ENCODE measurements at places on chromosomes 1 and 21.
A peak's percentile ranks its signal among the peaks of the same experiment; 100 is the strongest.

DNA sequence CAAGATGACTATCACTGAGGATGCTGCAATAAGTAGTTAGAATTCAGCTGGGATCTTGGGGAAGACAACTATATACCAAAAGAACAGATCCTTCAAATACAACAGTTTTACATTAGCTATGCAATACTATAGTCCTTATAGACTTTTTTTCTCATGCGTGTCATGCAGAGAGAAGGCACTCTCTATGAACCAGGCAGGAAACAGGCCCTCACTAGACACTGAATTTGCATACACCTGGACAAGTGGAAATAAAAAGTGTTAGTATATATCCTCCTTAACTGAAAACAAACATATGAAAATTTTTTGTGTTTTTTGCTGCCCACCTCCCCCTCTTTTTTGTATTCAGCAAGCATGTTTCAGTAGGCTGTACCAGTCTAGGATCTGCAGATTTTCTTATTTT, 29.9 kb downstream of the TMCO1 start:
- no peak for DNase-seq

DNA sequence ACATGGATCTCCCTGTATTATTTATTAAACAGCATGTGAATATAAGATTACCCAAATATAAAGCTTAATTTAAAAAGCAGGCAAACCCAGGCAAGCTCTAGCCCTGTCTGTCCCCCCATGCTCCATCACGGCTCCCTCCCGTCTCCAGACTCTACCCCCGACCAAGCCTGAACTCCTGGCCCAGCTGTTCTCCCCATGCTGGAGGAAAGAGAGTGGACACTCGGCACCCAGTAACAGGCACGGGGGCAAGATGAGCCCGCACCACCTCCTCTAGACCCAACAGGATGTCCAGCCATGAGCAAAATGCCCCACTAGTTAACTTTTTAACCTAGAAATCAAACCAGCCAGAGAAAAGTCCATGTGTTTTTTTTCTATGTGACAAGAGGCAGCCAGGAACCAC, 19.3 kb downstream of the SLC19A1 start:
- DNase-seq, result no peak

GRCh38 chr1:54846716-54847284, 40.2 kb downstream of the DHCR24 start:
- no peak for DNase-seq

- DNase-seq, result no peak
Observed at GRCh38 chr1:13893409-13893821, 193.4 kb downstream of the PRDM2 start.

DNA sequence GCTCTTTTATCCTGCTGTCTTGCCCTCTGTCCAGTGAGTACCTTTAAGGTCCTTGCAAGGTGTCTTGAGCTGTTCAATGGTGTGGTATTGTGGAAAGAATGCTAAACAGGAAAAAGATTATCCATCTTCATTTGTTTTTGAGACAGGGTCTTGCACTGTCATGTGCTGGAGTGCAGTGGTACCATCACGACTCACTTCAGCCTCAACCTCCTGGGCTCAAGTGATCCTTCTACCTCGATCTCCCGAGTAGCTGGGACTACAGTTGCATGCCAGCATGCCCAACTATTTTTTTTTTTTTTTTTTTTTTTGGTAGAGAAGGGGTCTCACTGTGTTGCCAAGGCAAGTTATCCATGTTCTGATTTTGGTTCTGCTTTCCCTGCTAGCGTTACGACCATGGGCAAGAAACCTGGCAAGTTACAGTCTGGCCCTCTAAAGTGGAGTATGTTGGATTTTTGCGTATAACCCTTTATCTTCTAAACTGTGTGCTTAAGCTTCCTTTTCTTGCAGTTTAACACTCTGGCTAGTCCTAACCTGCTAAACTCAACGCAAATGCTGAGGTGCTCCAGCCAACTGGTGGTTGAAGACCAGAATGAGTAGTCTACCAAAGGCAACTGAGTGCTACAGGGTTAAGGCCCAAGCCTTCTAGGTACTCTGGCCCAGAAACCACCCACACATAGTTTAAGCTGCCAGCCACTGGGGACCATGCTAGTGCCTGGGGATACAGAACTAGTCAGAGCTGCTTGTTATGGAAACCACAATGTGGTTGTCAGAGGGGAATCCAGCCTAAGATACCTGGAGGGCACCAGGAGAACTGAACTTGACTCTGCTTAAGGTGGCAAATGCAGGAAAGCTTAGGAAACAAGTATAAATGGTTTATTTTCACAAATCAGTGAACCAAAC, 7.9 kb downstream of the RPL11 start:
- peak; percentile 40 for DNase-seq

DNA sequence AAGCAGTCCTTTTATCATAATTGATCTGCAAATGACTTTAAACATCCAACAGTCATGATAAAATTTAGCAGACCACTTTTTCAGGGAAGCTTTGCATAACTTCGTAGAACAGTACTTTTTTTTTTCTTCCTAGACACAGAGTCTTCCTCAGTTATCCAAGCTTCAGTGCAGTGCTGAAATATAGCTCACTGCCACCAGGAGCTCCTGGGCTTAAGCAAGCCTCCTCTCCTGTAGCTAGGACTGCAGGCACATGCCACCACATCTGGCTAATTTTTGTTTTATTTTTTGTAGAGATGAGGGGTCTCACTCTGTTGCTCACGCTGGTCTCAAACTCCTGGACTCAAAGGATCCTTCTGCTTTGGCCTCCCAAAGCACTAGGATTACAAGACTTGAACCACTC, 3.8 kb downstream of the F13B start:
- DNase-seq, result no peak

DNA sequence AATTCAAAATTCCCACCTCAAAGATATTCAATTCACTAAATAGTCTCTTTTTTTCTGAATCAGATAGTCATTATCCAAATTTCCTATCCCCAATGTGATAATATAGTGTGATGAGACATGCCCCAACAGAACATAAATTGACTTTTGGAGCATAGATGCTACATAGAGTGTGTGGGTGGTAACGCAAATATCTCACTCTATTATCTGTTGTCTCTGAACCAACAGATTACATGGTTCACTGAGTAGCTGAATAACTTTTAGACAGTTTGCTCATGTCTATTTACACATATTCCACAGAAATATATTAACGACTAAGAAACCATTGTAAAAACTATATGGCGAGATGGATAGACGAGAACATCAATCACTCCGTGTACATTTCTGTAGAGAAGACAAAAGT, 209.9 kb downstream of the BARHL2 start:
- DNase-seq, result no peak

- no peak for DNase-seq
Observed at GRCh38 chr1:186905561-186905960, 76.8 kb downstream of the PLA2G4A start.

DNA sequence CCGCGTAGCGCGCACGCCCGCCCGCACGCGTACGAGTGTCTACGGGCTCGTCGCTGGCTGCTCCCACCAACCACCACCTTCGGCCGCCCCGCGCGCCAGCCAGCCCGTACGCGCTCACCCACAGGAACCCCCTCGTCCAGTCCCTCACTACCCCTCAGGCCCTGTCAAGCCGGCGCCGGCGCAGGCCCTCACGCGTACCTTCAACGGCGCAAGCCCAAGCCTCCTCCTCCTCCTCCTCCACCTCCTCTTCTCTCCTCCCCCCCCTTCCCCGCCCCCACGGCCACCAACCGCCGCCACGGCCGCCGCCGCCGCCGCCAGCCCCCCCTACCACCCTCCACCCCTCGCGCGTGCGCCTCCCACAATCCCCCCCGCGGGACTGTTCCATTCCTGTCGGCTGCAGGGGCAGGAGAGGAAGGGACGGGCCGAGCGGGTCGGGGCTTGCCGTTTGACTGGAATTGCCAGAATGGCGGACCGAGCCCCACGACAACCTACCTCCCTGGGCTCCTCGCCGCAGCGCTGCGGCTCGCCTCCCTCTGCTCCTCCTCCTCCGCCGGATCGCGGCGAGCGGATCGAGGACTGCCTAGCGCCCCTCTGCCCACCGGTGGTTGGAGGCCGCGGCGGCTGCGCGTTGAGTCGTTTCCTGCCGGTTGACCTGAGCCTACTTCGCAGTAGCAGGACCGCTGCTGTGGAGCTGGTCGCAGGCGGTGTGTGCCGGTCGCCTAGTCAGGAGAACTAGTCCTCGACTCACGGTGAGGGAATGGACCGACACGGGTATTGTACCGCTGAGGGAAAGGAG, at the start of gene ASH1L:
ASH1L (minus strand) TSS at position 223 of the 796 bp plus-strand sequence. CDS start 41,284 bp downstream, outside the sequence.
- peak; percentile 92 for DNase-seq

GRCh38 chr1:201966171-201966570, 10.9 kb downstream of the TIMM17A start:
- DNase-seq, result no peak

- DNase-seq, result no peak
Observed at GRCh38 chr1:88648706-88649105, 35.4 kb upstream of the PKN2 start.

DNA sequence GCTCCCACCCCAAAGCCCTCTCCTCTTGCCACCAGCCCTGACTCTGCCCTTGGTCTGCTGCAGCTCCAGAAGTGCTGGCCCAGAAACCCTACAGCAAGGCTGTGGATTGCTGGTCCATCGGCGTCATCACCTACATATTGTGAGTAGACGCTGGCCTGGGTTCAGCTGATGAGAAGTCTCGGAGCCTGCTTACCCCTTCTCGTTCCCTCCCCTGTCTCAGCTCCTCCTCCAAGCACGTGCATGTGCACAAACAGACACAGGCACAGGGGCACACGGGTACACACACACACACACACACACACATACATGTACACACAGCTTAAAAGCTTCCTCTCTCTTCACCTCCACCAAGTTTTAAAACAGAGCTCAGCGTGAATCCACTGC, 24.3 kb downstream of the CAMK1G start:
- no peak for DNase-seq

DNA sequence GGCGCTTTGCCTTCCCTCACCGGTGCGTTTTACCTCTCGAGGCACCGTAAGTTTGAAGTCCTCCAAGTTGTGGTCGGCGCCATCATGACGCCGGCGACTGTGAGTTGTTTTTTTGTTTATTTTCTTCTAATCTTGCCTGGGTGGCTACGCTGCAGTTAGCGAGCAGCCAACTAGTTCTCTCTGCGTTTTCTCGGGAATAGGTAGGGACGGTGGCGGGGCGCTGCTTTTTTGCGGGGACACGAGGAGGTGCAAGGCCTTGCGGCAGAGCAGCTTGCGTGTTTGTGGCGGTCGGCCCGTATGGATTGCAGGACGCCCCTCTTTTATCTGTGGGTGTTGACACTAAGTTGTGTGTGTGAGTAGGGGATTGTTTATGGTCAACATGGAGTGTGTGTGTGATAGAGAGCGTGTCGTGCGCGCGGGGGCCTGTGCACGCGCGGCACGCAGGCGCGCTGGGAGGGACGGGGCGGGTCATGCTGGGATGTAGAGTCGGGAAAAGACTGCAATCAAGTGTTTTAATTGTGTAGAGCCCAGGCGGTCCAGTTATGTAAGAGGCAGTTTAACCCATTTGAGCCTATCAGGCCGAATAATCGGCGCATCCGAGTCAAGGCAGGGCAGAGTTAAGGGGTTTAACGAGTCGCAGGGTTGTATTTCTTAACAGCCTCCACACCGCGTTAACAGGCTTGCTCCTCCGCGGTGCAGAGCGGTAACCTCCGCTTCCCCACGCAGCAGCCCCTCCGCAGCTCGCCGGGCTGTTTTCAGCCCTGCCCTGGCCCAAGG, 1.2 kb upstream of the NEGR1 start:
- DNase-seq, result peak; percentile 78

- DNase-seq, result no peak
Observed at GRCh38 chr1:66351913-66352312, 182.0 kb upstream of the SGIP1 start.

GRCh38 chr1:183876309-183876708, 71.4 kb downstream of the RGL1 start:
- DNase-seq, result no peak

- DNase-seq, result no peak
Observed at GRCh38 chr21:45388011-45388521, 16.9 kb upstream of the COL18A1 start.

GRCh38 chr1:18412882-18413353, 67.8 kb upstream of the KLHDC7A start:
- no peak for DNase-seq

GRCh38 chr1:208997726-208998312, 585.7 kb upstream of the CAMK1G start:
- peak; percentile 31 for DNase-seq

GRCh38 chr1:67645495-67646144, 39.4 kb upstream of the GADD45A start:
- no peak for DNase-seq

DNA sequence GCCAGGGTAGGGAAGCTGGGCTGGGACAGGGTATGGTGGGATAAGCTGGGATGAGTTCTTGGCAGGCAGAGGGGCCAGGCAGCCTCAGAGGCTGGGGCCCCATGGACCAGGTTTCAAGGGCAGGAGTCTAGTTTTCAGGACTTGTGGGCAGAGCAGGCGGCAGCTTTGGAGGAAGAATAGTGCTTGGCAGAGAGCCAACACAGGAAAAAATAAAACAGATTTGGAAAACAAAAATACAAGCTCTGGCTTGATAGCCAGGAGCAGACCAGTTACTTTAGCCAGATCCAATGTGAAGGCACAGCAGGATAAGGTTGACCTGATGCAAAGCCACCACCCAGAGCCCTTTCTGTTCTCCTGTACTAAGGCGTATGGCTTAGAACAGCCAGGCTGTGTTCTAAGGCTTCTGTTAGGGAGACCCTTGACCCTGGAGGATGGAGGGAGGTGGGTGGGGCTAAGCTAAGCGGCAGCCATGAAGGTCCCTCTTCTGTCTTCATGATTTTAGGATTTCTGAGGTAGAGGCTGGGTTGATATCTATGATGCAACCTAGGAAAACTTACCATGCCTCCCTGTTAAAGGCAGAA, 5.5 kb downstream of the TRAF5 start:
- no peak for DNase-seq

GRCh38 chr1:158728510-158729225, 8.1 kb upstream of the OR6K3 start:
- DNase-seq, result no peak

DNA sequence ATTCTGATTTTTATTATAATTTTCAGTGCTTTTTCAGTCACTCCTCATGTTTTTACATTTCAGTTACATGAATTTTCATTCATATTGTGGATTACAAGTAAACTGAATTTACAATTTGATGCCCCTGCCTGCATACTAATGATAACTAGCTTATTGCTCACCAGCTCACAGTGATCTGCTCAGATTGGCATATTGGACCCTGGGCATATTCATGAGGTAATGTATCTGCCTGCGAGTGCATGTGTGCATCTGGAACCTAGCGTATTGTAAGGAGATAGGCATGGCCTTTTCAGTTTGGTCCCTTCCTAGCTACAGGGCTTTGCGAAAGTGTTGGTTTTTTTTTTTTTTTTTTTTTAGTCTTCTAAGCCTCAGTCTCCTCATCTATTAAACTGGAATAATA, 213.7 kb downstream of the SDCCAG8 start:
- no peak for DNase-seq

GRCh38 chr1:40692429-40692895, 958 bp downstream of the NFYC start:
- no peak for DNase-seq

Data from EL (cell line).